HuH-7 (cell line): ENCODE measurements at places on chromosomes 6 and 20.

DNA sequence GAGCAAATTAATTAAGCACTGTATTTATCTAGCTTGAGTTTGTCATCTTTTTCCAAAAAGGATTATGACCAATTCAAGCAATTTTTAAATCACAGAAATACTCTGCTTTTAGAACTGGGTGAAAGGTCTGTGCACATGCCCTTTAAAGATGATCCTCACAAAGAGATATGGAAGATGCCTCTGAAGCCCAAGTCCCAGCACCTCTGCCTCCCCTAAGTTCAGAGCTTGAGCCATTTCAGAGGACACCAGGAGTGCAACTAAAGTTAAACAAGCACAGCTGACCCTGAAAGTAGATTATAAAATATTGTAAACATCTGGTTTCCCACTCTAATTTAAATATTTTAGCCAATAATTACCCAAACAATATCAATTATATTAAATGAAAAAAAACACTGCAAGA is 139.5 kb upstream of the BEND6 start:
- no peak for DNase-seq

DNA sequence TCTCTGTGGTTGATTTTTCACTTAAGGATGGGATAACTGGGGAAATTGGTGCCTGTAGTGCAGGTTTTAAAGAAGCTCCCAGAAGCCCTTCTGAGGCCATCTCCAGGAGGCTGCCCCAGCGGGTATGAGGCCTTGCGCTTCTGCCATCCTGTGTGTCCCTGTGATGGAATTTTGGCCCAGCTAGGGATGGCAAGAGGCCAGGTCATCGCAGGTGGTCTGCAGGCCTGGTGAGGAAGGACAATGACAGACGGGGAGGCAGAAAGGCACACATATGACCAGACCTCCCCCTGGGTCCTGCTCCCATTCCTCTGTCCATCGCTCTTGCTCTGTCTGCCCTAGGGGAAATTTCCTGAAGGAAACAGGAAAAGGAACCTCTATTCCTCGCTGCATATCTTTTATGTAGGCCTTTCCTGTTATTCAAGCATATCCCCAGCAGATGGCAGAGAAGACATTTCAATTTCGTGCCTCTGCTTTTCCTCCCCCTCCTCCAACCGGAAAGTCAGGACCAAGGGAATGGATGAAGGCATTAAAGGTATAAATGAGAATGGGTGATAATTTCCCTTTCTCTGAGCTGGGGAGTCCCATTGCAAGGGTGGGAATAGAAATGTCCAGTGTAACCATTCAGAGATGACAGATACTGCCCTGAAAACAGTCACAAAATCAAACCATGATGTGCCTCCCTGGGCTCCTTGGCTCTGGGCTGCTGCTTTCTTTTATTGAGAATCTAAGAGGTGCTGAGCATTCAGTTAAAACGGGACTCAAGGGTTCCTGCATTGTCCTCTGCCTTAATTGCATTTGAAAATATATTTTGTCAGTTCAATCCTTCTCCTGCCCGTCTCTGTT is 17.6 kb upstream of the HLA-F start:
- DNase-seq = peak; percentile 52

GRCh38 chr6:155782739-155783459 is 327.3 kb upstream of the NOX3 start:
- DNase-seq = no peak

- no peak for DNase-seq
Observed at GRCh38 chr6:160160450-160160849, 38.8 kb downstream of the SLC22A1 start.

- no peak for DNase-seq
Observed at GRCh38 chr20:21272279-21272678, 30.9 kb upstream of the XRN2 start.

GRCh38 chr20:5482791-5483190 is 166.0 kb upstream of the PROKR2 start:
- no peak for DNase-seq

DNA sequence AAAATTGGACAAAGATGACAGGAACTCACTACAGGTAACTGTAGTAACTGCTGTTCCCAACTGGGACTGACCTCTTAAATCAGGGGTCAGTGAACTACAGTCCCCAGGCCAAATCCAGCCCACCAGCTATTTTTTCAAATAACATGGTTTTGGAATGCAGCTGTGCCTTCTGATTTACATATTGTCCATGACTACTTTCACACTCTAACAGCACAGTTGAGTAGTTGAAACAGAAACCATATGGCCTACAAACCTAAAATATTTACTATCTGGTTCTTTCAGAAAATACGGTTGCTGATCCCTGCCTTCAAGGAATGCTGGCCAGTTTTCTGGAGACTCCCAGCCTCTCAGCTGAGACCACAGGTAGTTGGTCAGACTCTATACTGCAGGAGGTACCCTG is 196.9 kb upstream of the PRND start:
- DNase-seq = no peak

- no peak for DNase-seq
Observed at GRCh38 chr20:34907616-34908469, 31.4 kb downstream of the ACSS2 start.

DNA sequence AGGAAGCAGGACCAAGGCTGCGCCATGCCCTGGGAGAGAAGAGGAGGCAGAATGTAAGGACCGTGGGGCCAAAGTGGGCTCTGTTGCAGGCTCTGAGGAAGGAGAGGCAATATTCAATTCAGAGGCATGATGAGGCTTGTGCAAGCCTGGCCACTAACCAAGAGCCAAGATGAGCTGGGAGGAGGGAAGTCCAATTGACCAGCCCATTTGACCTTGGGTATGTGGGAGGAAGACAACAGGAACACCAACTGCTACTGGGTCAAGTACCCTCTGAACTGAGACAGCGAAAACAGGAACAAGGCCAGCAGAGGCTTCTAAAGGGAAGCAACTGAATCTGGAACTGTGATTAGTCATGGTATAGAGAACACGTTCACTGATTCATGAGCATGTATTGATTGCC is 779.6 kb downstream of the MAFB start:
- no peak for DNase-seq

GRCh38 chr6:93962566-93962965 is 543.2 kb upstream of the EPHA7 start:
- DNase-seq = no peak

DNA sequence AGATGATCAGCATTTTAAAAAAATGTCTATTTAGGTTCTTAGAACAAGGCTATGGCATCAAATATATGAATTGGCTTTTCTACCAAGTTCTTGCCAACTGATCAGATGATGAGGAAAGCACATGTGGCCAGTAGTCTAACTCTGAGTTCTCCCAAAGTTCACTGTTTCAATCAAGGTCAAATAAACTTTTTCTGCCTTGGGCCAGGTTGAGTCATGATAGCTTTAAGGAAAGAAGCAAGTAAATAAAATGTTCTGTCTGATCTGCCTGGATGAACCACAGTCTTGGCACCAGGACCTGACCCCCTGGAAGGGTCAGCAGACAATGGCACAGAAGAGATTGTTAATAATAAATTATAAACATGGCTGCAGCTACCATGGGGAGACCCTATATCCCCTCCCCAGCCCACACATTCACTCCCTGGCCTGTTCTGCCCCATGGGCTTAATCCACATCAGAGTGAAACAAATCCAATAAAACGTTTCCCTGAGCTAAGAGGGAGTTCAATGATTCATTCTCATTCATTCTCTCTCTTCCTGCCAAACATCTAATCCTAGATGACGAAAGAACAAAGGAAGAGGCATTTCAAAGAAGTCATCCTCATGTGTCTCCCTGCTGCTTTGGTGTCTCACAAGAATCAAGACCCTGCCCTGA is 661.6 kb downstream of the DHX35 start:
- DNase-seq = no peak

GRCh38 chr6:146657432-146657831 is 58.7 kb downstream of the ADGB start:
- no peak for DNase-seq

GRCh38 chr20:3651204-3651962 is 11.8 kb downstream of the GFRA4 start:
- DNase-seq = no peak

DNA sequence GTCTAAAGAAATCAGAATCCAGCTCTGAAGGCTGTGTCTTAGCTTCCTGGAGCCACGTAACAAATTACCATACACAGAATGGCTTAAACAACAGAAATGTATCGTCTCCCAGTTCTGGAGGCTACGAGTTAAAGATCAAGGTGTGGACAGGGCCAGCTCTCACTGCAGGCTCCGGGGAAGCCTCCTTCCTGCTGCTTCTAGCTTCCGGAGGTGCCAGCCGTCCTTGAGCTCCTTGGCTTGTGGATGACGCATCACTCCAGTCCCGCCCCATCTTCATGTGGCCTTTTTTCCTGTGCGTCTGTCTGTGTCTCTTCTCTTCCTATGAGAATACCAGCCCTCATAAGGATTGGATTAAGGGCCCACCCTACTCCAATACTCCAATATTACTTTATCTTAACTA is 319.1 kb upstream of the QKI start:
- DNase-seq = no peak

- peak; percentile 88 for DNase-seq
Observed at GRCh38 chr20:21702553-21703470, 2.7 kb upstream of the PAX1 start.

- no peak for DNase-seq
Observed at GRCh38 chr20:16472045-16472872, 101.0 kb downstream of the KIF16B start.

DNA sequence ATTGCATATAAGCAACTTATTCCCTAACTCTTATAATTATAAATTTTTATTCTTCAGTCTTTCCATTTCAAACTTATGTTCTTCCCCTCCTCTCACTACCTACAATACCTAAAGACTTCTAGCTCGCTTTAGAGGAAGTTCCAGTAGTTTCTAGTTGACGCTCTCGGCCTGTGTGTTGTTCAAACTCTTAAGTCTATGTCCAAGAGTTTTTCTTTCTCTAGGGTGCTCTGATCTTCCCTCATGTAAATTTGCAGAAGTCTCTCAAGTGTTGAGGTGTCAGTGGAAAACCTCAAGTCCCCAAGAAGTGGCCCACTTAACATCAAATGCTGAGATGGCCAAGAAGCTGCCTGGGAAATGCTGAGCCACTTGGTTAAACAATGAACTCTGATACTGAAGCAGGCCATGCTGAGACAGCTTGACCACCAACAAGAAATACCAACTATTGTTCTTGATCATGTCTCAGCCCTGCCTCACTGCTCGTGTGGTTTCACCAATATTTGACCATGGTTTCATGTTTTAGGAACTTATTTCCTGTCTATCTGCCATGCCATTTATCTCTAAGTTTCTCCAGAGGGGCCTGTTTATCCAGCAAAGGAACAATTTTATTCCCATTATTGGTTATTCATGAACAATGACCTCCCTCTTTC is 100.9 kb upstream of the TCF21 start:
- no peak for DNase-seq

DNA sequence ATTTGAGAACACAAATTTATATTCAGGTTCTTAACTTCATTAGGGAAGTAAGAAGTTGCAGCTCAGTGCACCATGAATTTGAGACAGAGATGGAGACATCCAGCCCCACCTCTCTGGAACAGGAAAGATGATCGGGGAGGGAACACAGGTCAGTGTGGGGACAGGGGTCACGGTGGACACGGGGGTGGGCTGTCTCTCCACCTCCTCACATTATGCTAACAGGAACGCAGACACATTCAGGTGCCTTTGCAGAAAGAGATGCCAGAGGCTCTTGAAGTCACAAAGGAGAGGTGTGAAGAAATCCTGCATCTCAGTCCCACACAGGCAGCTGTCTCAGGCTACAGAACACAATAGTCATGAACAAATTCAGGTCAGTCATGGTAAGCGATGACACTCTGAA is 3.1 kb downstream of the HLA-C start:
- no peak for DNase-seq

GRCh38 chr6:122154912-122155575 is 244.4 kb upstream of the HSF2 start:
- DNase-seq = no peak

GRCh38 chr20:8766868-8767390 is 302.0 kb upstream of the PLCB4 start:
- DNase-seq = no peak

DNA sequence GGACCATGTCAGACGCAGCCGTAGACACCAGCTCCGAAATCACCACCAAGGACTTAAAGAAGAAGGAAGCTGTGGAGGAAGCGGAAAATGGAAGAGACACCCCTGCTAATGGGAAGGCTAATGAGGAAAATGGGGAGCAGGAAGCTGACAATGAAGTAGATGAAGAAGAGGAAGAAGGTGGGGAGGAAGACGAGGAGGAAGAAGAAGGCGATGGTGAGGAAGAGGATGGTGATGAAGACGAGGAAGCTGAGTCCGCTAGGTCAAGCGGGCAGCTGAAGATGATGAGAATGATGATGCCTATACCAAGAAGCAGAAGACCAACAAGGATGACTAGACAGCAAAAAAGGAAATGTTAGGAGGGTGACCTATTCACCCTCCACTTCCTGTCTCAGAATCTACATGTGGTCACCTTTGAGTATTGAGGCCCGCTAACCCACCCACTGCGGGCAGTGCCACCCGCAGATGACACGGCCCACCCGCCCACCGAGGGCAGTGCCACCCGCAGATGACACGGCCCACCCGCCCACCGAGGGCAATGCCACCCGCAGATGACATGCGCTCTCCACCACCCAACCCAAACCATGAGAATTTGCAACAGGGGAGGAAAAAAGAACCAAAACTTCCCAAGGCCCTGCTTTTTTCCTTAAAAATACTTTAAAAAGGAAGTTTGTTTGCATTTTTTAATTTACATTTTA is 43.3 kb downstream of the MGME1 start:
- no peak for DNase-seq

GRCh38 chr6:161273274-161273751 is 548 bp downstream of the AGPAT4 start:
- DNase-seq = no peak

DNA sequence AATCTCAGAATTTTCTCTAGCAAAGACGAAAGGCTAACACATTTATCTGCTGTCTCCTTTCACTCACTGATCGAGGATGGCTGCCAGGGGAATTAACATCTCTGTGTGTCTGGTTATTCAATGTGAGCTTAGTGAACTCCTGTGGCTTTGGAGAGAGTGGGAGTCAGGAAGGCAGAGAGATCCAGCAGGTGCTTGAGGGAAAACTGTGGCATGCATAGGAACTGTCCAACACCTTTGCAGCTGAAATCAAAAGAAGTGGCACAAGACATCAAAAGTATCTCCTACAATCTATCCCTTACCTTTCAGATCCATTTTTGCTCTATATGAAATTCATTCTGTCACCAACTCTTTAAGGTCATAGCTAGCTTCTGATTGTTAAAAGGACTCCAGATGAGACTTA is 11.8 kb upstream of the FAM184A start:
- DNase-seq = no peak

DNA sequence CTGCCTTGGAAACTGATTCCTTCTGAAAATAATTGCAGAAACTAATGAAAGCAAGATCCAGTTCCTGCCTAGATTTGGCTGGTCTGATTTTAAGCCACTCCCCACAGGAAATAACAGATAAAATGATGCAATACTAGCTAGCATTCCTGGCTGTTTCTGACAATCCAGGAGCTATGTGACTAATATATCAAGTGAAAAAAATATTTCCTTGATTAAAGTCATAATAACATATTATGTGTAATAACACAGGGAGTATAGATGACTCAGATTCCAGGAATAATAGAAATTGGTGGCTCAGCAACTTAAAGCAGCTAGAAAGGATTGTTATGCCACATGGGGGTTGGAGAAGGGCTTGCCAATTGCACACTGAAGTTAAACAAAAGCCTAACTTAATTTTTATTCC is 182.7 kb upstream of the SALL4 start:
- peak; percentile 67 for DNase-seq

- DNase-seq = no peak
Observed at GRCh38 chr6:121767211-121767610, 331.8 kb downstream of the GJA1 start.
